ENCODE measurements at places on chromosomes 5 and 9. TPM values are rescaled to one million over a fixed set of nuclear protein-coding genes. Genes with fewer than 3 reads are reported as not detected.

Gene ELAVL2
- total RNA-seq, result 0.14 TPM

Gene BOD1
- total RNA-seq, result 74.7 TPM

Gene C9orf72
- 5.7 TPM for total RNA-seq

Gene ADAMTSL1
- 26.1 TPM for total RNA-seq

Gene CXCL14
- total RNA-seq, result 0.37 TPM

Gene NIM1K
- total RNA-seq, result 2.7 TPM

Gene ZNF462
- total RNA-seq, result 12.9 TPM

Gene CACFD1
- total RNA-seq, result 6.5 TPM

Gene C9orf153
- total RNA-seq, result 0.18 TPM

Gene DBH
- not detected for total RNA-seq

Gene INSL6
- not detected for total RNA-seq

Gene JAKMIP2
- 0.57 TPM for total RNA-seq
